Large intestine (tissue), 12 donors: ENCODE measurements at places on chromosomes 4 and X. TPM values are rescaled to one million over a fixed set of nuclear protein-coding genes. Genes with fewer than 3 reads are reported as not detected.

DNA sequence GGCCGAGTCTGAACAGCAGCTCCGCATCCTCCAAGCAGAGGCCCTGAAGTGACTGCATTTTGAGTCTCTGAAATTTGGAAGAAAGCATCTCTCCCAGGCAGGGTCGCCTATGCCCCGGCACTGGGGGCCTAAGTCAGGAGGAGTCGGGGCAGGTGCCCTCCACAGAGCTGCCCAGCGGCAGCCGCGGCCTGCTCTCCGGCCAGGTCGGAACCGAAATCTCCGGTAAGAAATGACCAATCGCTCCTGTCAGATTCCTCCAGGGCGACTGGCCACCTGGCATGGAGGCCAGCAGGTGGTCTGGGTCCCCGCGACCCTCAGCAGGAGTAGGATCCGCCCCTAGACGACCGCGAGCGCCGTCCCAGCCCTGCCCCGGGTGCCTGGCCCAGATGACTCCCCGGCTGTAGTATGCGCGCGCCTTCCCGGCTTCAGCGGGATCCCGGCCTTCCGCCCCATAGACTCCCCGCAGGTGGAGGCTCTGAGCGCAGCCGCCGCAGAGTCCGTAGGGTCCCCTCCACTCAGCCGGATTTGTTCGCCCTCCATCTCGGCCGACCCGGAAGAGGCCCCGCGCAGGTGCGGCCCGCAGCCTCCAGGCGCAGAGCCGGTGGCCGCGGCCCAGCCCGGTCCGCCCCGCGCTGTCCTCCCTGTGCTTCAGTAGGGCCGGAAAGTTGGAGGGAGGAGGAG, 1.5 kb downstream of the NKX1-1 start:
- DNase-seq: no peak
- no peak overlapping the region for H3K4me3 ChIP-seq
- no peaks in the 10 kb centered on the region for H3K4me1 ChIP-seq

DNA sequence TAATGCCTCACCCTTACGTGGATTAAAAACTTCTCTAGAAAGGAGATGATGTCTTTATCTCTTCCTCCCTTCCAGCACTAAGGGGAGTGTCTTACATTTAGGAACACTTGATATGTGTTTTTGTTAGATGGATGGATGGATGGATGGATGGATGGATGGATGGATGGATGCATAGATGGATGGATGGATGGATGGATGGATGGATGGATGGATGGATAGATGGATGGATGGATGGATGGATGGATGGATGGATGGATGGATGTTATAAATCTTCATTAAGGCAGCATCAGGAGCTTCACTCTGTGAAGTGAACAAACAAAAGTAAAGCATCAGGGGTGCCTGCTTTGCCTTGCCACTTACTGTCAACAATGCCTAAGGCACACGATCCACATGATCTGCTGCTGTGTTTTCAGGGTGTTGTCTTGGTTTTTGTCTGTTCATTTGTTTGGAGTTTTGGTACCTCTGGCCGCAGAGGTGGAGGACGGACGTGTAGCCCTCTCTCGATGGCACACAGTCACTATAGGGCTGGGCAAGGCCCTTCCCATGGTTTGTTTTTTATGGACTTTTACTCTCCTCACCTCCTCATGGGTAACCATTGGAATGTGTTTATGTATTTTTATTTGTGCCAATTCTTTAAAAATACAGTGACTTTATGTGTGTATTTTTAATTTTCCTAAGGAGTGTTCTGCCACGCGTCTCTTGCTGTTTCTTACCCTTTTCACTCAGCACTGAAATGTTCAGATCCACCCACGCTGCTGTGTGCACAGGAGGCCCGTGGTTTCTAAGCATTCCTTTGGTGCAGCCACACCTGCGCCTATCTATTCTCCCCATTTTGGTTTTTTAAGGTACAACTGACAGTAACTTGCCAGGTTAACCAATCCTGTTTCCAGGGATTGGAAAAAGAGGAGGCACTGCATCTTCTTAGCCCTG, 91.8 kb upstream of the ENPP6 start:
- H3K4me3 ChIP-seq: no peak overlapping the region
- no peaks in the 10 kb centered on the region for H3K27me3 ChIP-seq
- no peak overlapping the region for H3K27ac ChIP-seq
- H3K4me1 ChIP-seq: peaks cover 11% of the 10 kb centered on the region
- no peak for DNase-seq

DNA sequence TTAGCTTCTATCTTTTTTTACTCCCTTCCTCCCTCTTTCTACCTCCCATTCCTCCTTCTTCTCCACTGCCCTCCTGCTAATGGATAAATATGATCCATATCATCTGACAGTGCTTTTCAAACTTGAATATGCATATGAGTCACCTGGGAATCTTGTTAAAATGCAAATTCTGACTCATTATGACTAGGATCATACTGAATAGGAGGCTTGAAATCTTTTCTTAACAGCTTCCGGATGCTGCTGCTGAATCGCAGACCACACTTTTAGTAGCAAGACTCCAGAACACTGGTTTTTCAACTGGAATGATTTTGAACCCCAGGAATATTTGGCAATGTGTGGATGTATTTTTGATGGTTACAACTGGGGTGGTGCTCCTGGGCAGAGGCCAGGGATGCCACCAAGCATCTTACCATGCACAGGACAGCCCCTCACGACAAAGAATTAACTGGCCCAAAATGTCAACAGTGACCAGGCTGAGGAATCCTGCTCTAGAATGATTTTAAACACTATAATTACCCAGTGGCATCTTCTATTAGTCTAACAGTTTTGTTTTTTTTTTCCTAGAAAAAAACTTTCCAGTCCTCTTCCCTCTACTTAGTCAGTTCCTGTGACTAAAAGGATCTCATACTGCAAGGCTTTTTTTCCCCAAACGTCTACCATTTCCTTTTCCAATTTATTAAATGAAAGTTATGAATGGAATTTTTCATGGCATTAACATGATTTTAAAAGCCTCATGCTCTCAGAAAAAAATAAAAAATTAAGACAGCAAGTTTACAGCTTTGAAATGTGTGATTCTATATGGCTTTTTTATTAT, 10.6 kb upstream of the PYURF start:
- DNase-seq: no peak
- H3K27me3 ChIP-seq: no peaks in the 10 kb centered on the region
- H3K4me3 ChIP-seq: no peak overlapping the region
- H3K36me3 ChIP-seq: no peaks in the 10 kb centered on the region
- no peaks in the 10 kb centered on the region for H3K4me1 ChIP-seq
- H3K27ac ChIP-seq: no peak overlapping the region

DNA sequence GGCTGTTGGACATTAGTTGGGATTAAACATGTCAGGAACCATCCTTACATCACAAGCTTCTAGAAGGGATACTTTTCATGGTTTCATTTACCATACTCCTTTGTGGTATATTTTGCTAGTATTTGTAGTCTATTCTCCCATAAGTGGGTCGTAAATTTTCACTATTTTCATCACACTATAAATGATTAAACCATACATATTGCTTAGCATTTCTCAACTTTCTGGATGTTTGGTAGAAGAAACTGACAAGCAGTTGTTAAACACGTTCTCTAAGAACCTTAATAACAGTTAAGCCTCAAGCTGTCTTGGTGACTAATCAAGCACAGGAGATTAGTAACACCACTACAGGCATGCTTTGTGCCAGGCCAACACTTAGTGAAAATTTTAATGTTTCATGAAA, 375.5 kb downstream of the NAF1 start:
- H3K27ac ChIP-seq: no peak overlapping the region
- H3K4me3 ChIP-seq: no peak overlapping the region
- no peak for DNase-seq
- H3K36me3 ChIP-seq: no peaks in the 10 kb centered on the region
- H3K4me1 ChIP-seq: no peaks in the 10 kb centered on the region
- H3K27me3 ChIP-seq: no peaks in the 10 kb centered on the region

DNA sequence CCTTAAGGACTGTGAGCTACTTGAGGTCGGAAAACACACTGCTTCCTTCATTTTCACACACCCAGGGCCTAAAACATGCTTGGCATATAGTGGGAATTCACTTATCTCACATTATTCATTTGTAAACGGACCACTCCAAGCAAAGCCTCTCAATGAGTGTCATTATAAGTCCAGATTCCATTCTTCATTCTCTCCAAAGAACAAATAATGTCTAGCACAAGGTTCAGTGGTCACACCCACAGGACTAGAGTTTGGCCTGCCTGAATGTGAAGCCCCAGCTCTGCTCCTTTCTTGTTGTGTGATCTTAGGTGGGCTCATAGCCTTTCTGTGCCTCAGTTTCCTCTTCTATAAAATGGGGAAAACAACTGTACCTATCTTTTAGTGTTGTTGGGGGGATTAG, 119.6 kb upstream of the NDP start:
- no peaks in the 10 kb centered on the region for H3K27me3 ChIP-seq
- H3K36me3 ChIP-seq: no peaks in the 10 kb centered on the region
- H3K4me1 ChIP-seq: peaks cover 6% of the 10 kb centered on the region
- H3K4me3 ChIP-seq: no peak overlapping the region
- no peak overlapping the region for H3K27ac ChIP-seq

- no peaks in the 10 kb centered on the region for H3K4me1 ChIP-seq
- no peaks in the 10 kb centered on the region for H3K27me3 ChIP-seq
- H3K36me3 ChIP-seq: no peaks in the 10 kb centered on the region
- no peak for DNase-seq
- no peak overlapping the region for H3K4me3 ChIP-seq
Measured at GRCh38 chr4:86334020-86334750, 25.7 kb downstream of the MAPK10 start.

GRCh38 chrX:53445977-53446376, 11.8 kb upstream of the HSD17B10 start:
- no peak overlapping the region for H3K27ac ChIP-seq
- H3K4me1 ChIP-seq: peaks cover 6% of the 10 kb centered on the region
- H3K36me3 ChIP-seq: no peaks in the 10 kb centered on the region
- no peak for DNase-seq
- H3K27me3 ChIP-seq: no peaks in the 10 kb centered on the region

Gene RAB41
- 0.69 TPM for polyA plus RNA-seq

Gene IL21
- not detected for polyA plus RNA-seq
